ENCODE measurements at places on chromosomes 4 and X. TPM values are rescaled to one million over a fixed set of nuclear protein-coding genes. Genes with fewer than 3 reads are reported as not detected.

The FRMPD4 gene
- 1.2 TPM for polyA plus RNA-seq

The MAGEC2 gene
- polyA plus RNA-seq, result not detected

The KDR gene
- not detected for polyA plus RNA-seq

The PPBP gene
- polyA plus RNA-seq, result not detected

The SH3BGRL gene
- polyA plus RNA-seq, result 101 TPM

The TCEAL7 gene
- polyA plus RNA-seq, result 193 TPM

The IL1RAPL1 gene
- not detected for polyA plus RNA-seq

The SSX4 gene
- polyA plus RNA-seq, result not detected

The TMSB15A gene
- 1,130 TPM for polyA plus RNA-seq

The FGFBP2 gene
- not detected for polyA plus RNA-seq

All from neural cell (in vitro differentiated cells).